ENCODE measurements at places on chromosomes 6 and 20.

GRCh38 chr6:162468326-162468725 lies 259.2 kb downstream of the PRKN start:
- DNase-seq, result no peak

- peak; percentile 17 for DNase-seq
These were observed 970.0 kb upstream of the SLC35B3 start for GRCh38 chr6:9405369-9405768.

DNA sequence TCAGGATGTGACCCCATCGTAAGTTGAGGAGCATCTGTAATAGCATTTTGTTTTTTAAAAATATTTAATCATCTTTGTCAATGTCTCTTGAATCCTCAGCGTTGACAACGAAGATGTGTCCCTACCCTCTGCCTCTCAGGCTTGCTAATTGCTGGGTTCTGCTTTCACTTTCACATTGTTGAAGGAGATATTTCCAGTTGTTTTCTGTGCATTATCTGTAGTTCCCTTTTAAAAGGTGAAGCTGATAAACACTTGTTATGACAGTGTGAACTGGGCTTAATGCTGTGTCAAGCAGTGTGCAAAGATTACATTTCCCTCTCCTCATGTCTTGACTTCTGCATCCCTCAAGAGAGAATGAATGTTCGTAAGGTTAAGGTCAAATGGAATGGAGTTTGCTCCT lies 54.9 kb downstream of the CSE1L start:
- no peak for DNase-seq

DNA sequence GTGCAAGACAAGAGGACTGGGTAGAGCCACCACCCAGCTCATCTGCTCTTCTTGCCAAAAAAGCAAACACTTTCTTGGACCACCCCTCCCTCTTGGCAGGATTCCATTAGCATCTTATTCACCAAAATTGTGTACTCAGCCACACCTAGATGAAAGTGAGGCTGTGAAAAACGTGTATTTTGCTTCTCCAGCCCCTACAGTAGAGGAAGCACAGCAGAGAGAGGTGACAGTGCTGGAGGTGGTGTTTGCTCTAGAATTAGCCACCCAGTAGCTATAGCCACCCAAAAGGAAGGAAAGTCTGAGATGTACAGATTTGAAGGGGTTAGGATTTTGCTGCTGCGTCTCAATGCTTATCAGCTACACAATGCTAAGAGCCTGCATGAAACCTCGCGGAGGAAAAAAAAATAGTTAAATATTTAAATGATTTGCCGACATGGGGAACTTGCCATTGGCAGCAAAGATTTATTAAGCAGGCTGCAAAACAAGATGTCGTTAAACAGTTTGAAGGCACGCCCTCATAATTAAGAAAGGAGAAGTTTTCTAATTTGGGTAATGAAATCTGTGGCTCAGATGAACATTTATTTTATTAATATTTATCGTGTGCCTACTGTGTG lies 287.3 kb downstream of the ZNF217 start:
- no peak for DNase-seq

GRCh38 chr6:3803627-3804468 lies 45.3 kb upstream of the FAM50B start:
- no peak for DNase-seq

DNA sequence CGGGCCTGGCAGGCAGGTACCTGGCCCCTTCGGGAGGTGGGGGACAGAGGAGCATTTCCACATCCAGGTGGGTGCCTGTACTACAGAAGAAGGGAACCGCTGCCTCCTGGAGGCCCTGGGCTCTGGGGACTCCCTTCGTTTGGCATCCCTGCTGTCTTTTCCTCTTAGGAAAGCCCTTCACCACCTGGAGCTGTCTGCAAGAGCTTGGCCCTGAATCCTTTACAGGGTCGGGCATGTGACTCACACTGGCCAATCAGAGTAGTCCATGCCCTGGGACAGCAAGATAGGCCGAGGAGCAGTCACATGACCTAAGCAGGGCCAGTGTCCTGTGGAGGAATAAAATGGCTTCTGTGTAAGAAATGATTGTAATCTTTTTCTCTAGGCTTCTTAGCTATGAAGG lies 224.9 kb downstream of the ANKRD60 start:
- DNase-seq, result no peak

DNA sequence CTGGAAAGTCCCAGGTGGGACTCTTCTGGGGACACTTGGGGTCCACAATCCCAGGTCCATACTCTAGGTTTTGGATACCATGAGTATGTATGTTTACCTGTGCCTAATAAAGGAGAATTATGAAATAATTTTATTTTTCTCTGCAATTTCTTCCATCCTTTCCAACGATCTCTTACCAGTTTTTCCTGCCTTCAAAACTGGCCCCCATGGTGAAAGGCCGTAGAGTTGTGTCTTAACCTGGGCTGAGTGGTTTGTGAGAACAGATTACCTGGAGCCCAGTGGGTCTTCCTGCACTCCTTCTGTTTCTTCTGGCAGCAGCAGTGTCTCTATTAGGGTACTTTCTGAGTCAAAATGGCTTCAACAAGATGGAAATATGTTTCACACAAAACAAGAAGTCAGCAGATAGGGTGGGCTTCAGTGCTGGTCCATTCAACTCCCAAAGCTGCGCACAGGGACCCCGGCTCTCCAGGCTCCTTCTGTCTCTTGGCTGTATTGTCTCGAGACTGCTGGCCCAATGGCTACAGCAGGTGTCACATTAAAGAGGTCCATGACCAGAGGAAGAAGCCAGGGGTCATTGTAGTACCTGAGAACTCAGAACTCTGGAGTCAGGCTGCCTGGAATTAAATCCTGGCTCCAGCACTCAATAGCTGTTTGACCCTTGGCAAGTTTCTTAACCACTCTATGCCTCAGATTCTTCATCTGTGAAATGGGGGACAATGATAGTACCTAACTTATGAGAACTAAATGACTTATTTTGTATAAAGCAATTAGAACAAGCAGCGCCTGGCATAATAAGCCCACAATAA lies 10.5 kb upstream of the RBCK1 start:
- DNase-seq, result no peak

DNA sequence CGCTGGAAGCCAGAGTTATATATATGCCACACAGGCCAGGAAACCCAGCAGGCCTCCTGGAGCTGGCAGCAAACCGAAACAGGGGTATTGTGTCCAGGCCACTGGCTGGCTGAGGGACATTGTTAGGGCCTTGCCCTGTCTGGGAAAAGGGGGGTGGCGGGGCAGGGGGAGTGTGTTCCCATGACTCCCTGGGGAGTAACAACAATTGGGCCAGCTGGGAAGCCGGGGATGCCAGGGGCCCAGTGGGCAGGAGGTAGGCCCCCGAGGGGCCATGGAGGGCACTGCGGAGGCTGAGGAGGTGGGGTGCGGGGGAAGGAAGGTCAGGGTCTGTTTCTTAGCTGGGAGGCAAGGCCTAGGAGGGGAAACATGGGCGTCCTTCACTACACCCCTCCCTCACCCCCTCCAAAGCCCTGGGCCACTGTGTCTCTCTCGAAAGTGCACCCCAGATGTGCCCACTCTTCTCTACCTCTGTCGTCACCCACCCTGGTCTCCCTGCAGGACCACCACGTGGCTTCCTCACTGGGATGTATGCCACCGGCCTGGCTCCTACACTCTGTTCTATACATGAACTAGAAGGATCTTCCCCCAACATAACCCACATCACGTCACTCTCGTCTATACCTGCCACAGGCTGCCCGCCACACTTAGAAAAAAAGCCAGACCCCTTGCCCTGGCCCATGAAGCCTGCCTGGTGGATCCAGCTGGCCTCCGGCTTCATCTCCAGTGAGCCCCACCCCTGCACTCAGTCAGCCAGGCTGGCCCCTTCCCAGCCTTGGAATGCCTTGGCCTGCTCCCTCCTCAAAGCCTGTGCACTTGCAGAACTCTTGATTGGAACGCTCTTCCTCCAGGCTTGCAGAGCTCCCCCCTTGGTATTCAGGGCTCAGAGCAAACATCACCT lies 7.8 kb upstream of the E2F1 start:
- no peak for DNase-seq

DNA sequence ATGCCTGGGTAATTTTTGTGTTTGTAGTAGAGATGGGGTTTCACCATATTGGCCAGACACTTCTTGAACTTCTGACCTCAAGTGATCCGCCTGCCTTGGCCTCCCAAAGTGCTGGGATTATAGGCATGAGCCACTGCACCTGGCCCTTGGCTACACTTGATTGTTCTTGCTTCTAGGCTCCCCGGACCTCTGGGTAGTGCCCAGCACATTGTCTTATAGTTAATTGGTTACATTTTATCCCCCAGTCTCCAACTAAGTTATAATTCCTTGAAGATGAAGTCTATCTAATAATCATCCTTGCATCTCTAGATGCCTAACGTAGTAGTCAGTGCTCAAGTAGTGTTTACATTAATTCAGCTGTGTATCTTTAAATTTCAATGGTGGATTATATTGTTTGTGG lies 11.8 kb downstream of the SMPDL3A start:
- DNase-seq, result no peak

DNA sequence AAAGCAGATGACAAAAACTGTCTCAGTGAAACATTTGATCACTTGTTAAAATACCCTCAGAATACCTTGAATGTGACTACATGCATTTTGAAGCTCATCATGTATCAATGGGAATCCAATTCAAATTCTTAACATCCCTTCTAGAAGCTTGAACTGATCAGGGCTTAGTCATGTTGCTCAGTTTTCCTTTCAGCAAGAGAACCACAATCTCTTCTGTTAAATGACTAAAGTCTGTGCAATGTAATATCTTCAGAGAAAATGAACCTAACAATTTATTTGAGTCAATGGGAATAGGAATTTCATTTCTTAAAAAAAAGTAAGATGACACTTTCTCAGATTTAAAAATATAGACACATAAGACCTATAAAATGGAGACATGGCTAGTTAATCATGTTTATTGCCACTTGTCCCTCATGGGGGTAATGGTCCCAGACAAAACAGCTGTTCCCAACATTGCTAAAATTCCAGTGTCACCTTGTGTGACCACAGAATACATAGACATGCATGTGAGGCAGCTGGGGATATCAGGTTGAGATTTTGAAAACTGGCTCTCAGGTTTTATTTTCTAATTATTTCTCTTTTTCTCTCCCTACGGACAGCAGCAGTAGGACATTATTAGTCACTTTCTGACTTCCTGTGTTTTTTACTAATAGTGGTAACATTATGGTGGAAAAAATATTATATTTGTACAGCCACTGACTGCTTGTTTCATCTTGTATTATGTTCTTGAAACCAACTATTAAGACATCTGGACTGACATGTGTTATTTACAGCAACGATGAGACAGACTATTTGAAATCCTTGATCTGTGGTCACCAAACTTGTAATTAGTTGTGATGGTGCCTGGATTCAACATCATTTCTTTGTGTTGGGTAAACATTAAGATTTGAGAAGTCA lies 192.5 kb downstream of the COL9A1 start:
- no peak for DNase-seq

- no peak for DNase-seq
These were observed 12.0 kb downstream of the ZNF217 start for GRCh38 chr20:53581444-53582250.

DNA sequence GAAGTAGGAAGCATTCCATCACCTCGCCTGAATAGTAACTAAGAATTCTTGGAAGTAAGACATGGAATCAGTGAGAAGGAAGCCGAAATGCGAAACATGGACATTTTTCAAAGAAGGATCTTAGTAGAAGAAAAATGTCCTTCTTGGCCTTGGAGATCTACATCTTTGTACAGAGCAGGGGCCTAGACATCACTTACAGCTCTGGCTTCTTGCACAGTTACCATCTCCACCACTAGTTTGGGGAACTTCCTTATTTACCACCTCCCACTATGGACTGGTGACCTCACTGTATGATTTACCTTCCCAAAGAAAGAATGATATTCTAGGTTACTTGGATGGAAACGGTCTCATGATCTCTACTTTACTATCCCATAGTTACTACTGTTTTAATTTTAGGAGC lies 15.7 kb downstream of the CASS4 start:
- DNase-seq, result no peak

DNA sequence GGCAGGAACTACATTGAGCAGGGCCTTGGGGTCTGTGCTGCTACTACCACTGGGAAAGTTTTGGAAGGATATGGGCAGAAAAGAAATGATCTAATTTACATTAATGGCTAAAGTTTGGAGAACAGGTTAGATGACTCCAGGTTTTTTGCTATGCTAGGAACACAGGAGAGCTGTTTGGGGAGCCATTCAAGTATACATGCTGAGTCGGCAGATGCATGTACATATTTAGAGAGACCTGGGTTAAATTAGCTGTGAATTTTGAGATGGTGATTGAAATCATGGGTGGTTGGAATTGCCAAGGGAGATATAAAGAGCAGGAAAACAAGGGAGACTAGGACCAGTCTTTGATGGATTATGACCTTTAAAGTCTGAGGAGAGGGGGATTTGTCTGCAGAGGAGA lies 113.1 kb upstream of the BACH2 start:
- no peak for DNase-seq

GRCh38 chr6:20846602-20847028 lies 312.4 kb downstream of the CDKAL1 start:
- no peak for DNase-seq

GRCh38 chr20:3729811-3730540 lies 2.5 kb upstream of the HSPA12B start:
- DNase-seq, result no peak

DNA sequence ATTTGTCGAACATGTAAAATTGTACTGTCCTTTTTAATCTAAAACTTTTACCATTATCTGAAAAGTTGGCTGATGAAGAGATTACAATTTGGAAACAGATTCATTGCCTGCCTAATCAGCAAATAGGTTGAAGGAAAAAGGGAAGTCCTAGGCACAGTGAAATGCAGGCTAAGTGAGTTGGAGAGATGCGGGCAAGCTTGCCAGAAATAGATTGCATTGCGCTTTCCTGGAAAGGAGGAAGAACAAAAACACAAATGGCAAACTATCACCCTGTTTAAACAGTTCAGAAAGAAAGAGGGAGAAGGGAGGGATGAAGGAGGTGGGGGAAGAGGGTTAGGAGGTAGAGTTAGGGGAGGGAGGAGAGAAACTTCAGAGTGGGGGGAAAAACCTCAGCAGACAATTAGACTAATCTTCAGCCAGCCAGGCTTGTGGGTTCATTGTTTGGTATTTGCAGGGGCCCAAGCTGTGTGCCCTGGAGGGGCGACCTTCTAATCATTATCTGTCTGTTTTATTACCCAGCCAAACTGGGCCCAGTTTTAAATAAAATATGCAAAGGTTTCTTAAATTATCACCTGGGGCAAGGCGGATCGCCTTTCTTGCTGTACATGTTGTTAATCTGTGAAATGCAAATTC lies 465.2 kb downstream of the TFAP2B start:
- DNase-seq, result no peak

- DNase-seq, result no peak
These were observed 347.6 kb downstream of the TPBG start for GRCh38 chr6:82711105-82711827.

DNA sequence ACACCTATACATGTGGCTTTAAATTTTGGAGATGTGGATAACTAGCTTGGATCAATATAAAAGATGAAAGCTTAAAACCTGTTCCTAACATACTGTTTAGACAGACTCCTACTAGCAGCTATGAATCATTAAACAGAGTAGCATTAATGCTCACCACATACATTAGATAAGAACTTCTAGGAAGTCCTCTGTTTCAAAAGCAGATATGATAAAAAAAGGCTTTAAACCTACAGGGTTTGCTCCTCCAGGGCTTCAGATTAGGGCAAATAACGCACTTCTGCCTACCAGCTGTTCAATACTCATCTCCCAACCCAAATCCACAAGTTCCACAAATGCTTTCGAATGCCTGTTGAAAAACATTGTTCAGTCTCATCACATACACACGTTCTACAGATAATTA lies 1.5 kb downstream of the REPS1 start:
- DNase-seq, result no peak

- no peak for DNase-seq
These were observed 100.1 kb upstream of the SUPT3H start for GRCh38 chr6:45477790-45478189.
